ENCODE measurements at places on chromosomes 11 and 22.

DNA sequence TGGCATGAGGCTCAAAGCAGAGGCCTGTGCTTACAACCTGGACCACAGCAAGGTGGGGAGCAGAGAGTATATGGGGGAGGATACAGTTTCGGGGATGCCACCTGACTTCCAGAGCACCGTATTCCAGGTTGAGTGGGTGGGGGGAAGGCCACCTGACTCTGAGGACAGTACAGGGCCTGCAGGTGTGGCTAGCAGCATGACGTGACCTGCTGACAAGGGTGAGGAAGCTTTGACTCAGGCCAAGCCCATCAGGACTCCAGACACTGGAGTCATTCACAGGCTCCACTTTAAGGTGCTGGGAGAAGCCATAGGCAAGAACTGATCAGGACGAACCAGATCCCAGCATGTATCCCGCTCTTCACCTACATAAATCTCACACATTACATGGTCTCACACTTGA, 34.6 kb upstream of the CRTAM start:
- no peaks in the 10 kb centered on the region for H3K36me3 ChIP-seq
- peaks cover 8% of the 10 kb centered on the region for H3K4me1 ChIP-seq
- no peak overlapping the region for H3K4me3 ChIP-seq
- H3K27me3 ChIP-seq: no peaks in the 10 kb centered on the region
- H3K27ac ChIP-seq: peak overlapping the region; percentile 47

DNA sequence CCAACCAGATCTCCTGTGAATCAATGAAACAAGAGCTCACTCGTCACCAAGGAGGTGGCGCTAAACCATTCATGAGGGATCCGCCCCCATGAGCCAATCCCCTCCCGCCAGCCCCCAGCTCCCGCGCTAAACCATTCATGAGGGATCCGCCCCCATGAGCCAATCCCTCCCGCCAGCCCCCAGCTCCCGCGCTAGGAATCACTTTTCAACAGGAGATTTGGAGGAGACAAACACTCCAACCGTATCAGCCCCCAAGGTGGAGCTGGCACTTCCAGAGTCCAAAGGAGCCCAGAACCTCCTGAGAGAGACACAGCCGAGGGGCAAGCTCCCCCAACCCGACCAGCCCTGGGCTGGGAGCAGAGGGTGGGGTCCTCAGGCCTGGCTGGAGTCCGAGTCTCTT, 40.9 kb upstream of the PRR5 start:
- DNase-seq: no peak
- peaks cover 2% of the 10 kb centered on the region for H3K36me3 ChIP-seq

DNA sequence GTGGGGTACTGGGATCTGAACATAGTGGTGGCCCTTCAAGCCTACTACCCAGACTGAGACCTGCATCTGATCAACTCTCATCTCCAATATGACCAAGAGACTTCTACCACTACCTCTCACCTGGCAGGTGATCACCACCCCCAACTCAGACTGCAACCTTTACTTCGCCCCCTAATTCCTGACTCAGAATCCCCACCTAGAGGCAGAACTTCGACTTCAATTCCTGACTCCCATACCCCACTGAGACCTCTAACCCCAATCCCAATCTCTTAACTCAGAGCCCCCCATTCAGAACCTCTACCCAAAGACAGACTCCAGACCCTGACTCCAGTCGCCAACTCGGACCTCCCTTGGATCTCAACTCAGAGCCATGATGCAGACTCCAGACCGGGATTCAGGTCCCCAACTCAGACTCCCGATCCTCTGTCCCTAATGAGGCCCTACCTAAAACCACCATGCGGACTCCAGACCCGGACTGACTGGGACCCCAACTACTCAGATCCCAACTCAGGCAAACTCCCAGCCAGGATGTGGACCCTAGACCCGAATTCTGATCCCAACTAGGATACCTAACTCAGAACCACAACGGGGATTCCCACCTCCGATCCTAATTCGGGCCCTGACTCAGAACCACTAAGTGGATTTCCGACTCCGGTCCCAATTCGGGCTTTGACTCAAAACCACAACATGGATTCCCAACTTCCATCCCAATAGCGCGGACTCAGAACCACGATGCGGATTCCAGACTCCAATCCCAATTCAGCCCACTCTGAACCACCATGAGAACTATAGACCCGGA, 1.2 kb downstream of the KCNQ1OT1 start:
- DNase-seq: peak; percentile 5
- H3K4me1 ChIP-seq: peaks cover 16% of the 10 kb centered on the region
- H3K27me3 ChIP-seq: peaks cover 12% of the 10 kb centered on the region
- peaks cover 11% of the 10 kb centered on the region for H3K36me3 ChIP-seq

DNA sequence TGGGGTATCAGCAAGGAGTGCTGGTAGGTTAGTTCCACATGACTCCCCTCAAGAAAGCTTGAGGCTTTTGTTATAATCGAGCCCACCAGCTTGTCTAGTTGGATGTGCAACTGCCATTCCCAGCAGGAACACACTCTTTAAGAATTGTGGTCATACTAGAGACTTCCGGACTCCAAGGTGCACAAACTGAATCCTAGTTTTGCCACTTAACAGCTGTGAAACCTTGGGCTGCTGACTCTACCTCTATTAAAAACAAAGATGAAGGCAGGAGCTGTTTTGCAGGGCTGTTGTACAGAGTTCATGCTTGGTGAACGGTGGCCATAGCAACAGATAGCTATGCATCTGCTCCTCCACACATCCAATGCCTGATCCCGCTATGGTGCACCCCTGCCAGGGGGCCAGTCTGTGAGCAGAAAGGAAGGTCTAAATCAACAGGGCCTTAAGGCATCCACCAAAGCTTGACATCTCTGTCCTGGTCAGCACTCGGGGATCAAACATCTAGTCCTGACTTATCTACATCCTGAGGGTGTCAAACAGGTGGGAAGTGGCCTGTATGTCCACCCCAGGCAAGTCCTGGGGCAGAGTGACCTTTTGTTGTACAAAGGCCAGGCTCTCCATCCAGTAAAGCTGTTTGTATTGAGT, 36.4 kb downstream of the DKK3 start:
- H3K4me1 ChIP-seq: peaks cover 12% of the 10 kb centered on the region
- H3K27ac ChIP-seq: no peak overlapping the region
- H3K27me3 ChIP-seq: peaks cover 33% of the 10 kb centered on the region
- no peak overlapping the region for H3K4me3 ChIP-seq
- H3K36me3 ChIP-seq: no peaks in the 10 kb centered on the region

DNA sequence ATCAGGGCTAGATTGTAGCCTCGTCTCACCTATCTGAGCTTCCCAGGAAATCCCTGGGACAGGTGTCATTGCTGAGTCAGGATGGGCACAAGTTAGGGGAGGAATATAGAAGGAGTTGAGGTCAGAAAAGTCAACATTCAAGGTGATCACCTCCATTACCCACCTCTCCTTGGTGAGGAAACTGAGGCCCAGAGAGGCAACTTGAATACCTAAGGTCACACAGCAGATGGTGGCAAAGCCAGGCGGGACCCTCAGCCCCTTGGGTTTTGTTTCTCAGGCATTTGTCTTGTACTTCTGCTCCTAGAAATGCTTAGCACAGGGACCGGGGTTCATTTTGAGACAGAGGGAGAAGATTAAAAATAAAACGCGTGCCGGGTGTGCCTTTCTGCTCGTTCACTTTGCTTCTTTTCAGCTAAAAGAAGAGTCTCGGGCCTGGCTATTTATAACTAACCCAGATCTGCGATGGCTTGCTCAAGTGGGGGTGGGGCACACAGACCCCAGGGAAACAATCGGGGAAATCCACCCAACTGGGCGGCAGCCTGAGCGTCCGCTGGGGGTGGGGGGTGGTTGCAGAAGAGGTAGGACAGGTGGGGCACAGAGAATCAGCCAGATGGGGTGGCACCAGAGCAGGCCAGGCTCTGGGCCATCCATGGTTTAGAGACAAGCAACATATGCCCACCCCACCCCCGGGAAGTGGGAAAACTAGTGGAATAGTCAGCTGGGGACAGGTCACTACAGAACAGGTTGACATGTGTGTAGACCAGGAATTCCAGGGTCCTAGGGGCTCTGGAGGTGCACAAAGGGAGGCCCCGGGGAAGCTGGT, 3.9 kb upstream of the GNAZ start:
- H3K27ac ChIP-seq: no peak overlapping the region
- peaks cover 57% of the 10 kb centered on the region for H3K27me3 ChIP-seq
- H3K36me3 ChIP-seq: no peaks in the 10 kb centered on the region
- peaks cover 12% of the 10 kb centered on the region for H3K4me1 ChIP-seq
- H3K4me3 ChIP-seq: no peak overlapping the region

GRCh38 chr11:106983261-106983660, 35.0 kb downstream of the GUCY1A2 start:
- no peaks in the 10 kb centered on the region for H3K4me1 ChIP-seq
- no peaks in the 10 kb centered on the region for H3K36me3 ChIP-seq
- no peak overlapping the region for H3K27ac ChIP-seq

GRCh38 chr11:123253911-123254310, 58.9 kb upstream of the CLMP start:
- no peak for DNase-seq
- no peaks in the 10 kb centered on the region for H3K4me1 ChIP-seq
- H3K36me3 ChIP-seq: peaks cover 1% of the 10 kb centered on the region
- H3K4me3 ChIP-seq: no peak overlapping the region
- H3K27me3 ChIP-seq: peaks cover 61% of the 10 kb centered on the region

DNA sequence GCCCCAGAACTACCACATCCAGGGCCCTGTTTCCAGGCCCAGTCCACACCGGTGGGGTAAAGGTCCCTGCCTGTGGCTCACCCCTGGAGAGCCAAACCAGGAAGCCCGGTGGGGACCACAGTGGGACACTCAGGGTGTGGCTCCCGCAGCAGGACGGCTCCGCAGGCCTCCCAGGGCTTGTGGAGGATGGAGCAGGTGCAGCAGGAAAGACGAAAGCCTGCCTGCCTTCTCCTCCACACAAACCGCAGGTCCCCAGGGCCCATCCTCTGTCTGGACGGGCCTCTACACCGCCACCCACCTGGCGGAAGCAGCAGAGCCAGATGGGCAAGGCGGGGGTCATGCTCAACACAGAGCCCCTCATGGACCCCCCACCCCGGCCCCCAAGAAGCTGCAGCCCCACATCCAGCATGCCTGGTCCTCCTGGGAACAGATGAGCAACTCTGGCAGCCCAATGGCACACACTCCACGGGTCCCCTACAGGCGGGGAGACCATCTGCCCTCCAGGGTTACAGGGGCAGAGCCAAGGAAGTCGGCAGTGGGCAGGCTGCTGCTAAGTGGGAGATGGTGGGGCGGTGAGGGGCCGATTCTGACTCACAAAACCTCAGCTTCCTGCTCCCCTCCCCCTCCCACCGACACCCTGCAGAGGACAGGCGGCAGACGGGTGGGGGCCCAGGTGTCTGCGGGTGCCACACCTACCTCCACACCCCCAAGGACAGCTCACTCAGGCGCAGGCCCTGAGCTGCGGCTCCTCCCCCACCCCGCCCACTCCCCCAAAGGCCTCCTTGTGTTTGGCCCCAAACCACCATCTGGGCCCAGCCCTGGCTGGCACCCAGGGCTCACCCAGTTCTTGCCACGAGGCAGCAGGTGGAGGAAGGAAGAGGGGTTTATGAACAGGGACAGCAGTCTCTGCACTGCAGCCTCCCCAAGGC, 5.2 kb downstream of the SBF1 start:
- H3K4me1 ChIP-seq: peaks cover 75% of the 10 kb centered on the region
- peaks cover 33% of the 10 kb centered on the region for H3K36me3 ChIP-seq
- peak; percentile 99 for DNase-seq
- H3K27ac ChIP-seq: peak overlapping the region; percentile 95

DNA sequence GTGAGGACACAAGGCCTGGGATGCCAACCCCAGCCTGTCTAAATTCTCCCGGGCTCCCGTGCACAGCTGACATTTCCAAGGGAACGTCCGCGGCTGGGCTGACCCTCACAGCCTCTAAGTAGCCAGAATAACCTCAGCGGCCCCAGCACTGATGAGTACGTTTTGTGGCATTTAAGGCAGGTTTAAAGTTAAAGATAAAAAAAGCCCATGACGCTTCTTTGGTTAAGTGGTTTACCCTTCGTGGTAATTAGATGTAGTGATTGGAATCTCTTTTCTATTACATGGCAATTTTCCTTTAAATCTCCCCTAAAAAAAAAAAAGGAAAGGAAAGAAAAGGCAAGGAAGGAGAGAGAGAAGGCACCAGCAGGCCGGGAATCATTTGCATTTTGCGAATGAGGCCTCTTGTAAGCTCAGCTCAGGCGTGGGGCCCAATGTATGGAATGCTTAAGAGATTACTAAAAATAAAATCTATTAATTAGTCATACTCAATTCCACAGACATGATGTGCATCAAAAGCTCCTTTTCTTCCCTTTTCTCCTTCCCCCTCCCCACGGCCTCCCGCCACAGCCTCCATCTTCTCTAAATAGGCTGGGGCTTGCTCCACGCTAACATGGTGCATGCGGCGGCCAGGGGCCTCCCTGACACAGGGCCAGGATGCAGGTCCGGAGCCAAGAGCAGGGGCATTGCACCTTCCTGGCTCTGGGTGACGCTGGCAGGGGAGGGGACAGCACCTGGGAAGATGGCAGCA, 44.1 kb downstream of the MACROD1 start:
- peaks cover 18% of the 10 kb centered on the region for H3K27me3 ChIP-seq
- no peaks in the 10 kb centered on the region for H3K36me3 ChIP-seq
- no peak overlapping the region for H3K4me3 ChIP-seq
- peaks cover 14% of the 10 kb centered on the region for H3K4me1 ChIP-seq
- DNase-seq: no peak

DNA sequence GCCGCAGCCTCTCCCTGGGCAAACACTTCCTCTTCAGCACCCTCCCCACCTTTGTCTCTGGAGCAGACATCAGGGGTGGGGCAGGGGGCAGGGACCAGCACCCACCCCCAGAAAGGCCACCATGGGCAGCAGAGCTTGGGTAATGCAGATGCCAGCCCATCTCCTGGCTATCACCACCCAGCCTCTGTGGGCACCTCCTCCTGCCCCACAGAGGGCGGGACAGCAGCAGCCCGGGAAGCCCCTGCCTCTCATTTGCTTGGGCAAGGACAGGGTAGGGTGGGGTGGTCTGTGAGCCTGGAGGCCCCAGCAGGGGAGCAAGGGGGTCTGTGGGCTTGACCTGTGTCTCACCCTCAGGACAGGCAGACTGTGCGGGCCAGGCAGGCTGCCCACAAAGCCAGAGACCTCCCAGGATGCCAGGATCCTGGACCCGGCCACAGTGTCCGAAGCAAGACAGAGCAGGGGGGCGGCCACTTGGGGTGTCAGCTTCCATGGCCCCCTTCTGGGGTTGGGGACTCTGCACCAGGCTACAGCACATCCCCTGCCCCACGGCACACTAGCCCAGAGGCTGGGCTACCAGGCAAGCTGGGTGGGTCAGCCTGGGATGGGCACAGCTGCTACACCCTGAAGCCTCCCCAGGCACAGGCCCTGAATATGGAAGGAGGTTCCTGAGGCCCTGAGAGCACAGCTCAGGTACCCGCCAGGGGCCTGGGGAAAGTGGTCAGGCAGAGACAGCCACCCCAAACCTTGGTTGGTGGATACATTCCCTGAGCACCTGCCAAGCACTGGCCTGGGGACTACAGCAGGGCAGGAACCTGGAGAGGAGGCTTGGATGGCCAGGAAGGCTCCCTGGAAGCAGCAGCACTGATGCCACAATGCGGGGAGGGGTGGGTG, 4.5 kb downstream of the RNH1 start:
- H3K27ac ChIP-seq: no peak overlapping the region
- no peak for DNase-seq
- H3K4me3 ChIP-seq: no peak overlapping the region
- peaks cover 25% of the 10 kb centered on the region for H3K4me1 ChIP-seq
- H3K36me3 ChIP-seq: peaks cover 29% of the 10 kb centered on the region

Measured in activated naive CD4-positive, alpha-beta T cell treated with anti-CD3 and anti-CD28 coated beads, Interleukin-2, amount 10 ng/mL, durations not matched to agents 7 days and 5 days (primary cell).